CD4-positive, alpha-beta T cell (primary cell): ENCODE measurements at places on chromosomes 3 and 15.

- no peaks in the 10 kb centered on the region for H3K36me3 ChIP-seq
- H3K4me1 ChIP-seq, result no peaks in the 10 kb centered on the region
- no peak overlapping the region for H3K4me3 ChIP-seq
Observed at GRCh38 chr3:52012699-52013098, 17.0 kb upstream of the RPL29 start.

- H3K27me3 ChIP-seq, result no peaks in the 10 kb centered on the region
- H3K4me3 ChIP-seq, result no peak overlapping the region
- DNase-seq, result no peak
- H3K4me1 ChIP-seq, result no peaks in the 10 kb centered on the region
Observed at GRCh38 chr15:94677202-94677790, 445.9 kb downstream of the MCTP2 start.

DNA sequence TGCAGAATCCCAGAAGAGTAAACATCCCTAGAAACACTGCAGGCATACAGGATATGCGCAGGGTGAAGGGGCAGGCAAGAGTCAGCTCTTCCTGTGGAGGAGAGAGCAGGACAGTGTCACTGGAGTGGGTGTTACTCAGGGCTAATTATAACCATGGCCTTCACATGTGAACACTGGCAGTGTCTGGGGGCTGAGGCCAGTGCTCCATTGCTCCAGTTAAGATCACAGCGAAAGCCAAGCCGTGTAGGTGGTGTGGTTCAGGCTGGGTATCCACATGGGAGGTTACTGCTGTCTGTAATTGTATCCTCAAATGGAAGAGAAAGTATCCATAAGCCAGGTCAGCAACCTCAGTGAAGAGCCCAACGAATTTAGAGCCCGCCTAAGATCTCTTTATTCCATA lies 84.6 kb downstream of the MESD start:
- no peak for DNase-seq
- no peaks in the 10 kb centered on the region for H3K36me3 ChIP-seq
- H3K27ac ChIP-seq, result no peak overlapping the region
- H3K4me1 ChIP-seq, result no peaks in the 10 kb centered on the region

- no peak for DNase-seq
- H3K27me3 ChIP-seq, result no peaks in the 10 kb centered on the region
- H3K4me3 ChIP-seq, result no peak overlapping the region
- no peaks in the 10 kb centered on the region for H3K36me3 ChIP-seq
Observed at GRCh38 chr15:75065851-75066509, 42.6 kb downstream of the PPCDC start.

GRCh38 chr3:45684327-45684892 lies 4.8 kb upstream of the SACM1L start:
- H3K27me3 ChIP-seq, result no peaks in the 10 kb centered on the region
- peaks cover 2% of the 10 kb centered on the region for H3K36me3 ChIP-seq
- DNase-seq, result no peak
- peaks cover 10% of the 10 kb centered on the region for H3K4me1 ChIP-seq
- no peak overlapping the region for H3K4me3 ChIP-seq
